IPS-NIHi11 (cell line): ENCODE measurements at places on chromosomes 4 and X.
A peak's percentile ranks its signal among the peaks of the same experiment; 100 is the strongest.

GRCh38 chr4:23337292-23337691, 552.6 kb downstream of the PPARGC1A start:
- peak; percentile 23 for DNase-seq

DNA sequence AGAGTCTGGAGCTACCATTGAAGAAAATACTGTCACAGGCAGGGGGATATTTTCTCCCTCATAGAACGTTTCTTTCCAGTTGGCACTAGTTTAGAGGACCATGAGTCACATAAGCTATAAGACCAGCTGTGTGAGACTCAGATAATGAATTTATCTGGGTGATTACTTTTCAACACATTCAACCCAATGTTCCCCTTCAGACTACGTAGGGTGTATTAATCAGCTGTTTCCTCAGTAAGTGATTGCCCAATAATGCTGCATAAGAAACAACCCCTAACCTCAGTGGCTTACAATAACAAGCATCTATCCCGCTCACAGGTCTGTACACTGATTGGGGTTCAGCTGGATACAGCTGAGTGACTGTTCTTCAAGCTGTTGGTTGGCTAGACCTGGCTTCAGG, 38.1 kb downstream of the CBLL2 start:
- no peak for DNase-seq

DNA sequence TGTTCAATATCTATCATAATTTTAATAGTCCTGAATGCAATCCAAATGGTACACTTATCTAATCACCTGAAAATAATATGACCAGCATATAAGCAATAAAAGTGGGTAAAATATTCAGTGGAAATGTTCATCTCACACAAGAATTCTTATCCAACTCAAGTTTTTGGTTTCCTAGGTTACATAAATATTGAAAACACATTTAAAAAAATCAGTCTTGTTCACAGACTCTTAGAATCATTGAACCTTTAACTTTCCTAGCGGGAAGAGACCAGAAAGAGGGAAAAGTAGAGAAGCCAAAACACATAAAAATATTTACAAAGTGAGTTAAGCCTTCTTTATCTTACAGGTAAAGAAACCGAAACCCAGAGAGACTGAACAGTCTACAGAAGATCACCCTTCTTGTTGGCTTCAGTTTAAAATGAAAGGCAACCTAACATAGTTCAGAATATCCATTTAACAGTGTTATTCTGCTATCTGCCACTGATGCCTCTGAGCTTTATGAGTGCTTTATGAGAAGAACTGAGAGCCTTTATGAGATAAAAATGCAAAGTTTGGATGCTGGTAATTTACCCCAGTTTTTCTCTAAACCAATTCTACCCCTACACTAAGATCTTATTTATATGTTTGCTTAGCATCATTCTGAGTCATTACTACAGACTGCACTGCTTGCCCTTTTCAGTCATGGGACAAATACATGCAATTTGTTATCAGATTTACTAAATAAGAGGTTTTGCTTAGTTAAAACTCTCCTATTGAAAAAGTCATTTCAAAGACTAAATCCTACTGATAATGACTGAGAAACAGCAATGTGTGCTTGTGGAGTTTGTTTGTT, 453.3 kb upstream of the INTU start:
- DNase-seq = no peak

GRCh38 chr4:178255172-178255571, 812.9 kb upstream of the AGA start:
- DNase-seq = no peak

- DNase-seq = peak; percentile 95
Measured at GRCh38 chr4:1748465-1748995, 27.2 kb downstream of the TACC3 start.

GRCh38 chr4:100679926-100680325, 162.1 kb upstream of the EMCN start:
- no peak for DNase-seq

- peak; percentile 10 for DNase-seq
Measured at GRCh38 chr4:87865960-87866598, 33.3 kb downstream of the MEPE start.

DNA sequence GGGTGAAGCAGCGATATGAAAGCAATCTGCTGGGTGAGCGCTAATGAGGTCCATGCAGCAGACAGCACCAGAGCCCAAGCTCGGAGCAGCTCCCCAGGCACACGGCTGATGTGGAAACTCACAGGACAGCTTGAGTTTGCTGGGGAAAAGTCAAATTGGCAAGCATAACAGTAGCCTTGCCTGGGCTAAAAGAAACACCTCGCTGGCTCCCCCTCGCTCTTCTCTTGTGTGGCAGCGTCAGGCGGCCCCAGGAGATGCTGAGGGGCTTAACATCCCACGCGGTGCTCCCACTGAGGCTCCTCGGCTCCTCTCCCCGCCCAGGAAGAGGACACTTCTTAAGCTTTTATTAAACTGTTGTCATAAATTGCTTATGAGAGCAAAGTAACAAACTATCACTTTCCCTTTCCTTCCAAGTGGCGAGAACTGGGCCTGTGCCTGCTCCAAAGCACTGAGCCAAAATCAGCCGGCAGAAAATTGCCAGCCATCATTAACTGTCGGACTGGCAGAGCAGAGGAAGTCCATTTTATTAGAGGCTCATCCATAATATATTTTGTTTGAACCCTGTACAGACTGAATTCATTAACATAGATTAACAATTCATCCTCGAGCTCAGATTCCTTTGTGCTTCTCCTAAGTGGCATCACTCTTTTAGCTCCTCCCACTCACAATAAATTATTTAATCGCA, 111.4 kb downstream of the TSPAN5 start:
- peak; percentile 13 for DNase-seq

DNA sequence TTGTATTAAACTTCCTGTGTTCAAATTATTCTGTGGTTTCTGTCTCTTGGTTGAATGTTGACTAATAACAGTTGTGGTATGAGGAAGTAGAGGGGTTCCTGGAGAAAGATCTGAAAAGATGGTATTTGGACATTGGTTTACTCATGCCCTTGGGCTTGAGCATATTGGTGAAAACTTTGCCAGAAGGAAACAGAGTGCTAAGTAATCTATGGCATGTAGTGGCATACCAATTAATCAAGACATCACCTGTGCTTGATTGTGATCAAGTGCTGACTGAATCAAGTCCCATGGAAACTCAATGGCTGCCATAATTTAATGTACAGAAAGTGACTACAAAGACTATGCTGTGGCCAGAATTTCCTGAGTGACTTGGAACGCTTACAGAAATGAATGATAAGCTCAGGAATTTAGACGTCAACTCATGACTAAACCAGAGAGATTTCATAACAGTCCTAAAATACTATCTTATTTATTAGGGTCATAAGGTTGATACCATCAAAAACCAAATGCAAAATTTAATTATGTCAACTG, 2062.9 kb downstream of the ARAP2 start:
- no peak for DNase-seq

- DNase-seq = no peak
Measured at GRCh38 chrX:113996781-113997180, 587.1 kb upstream of the HTR2C start.

- no peak for DNase-seq
Measured at GRCh38 chr4:99950913-99951254, 809 bp upstream of the H2AZ1 start.

DNA sequence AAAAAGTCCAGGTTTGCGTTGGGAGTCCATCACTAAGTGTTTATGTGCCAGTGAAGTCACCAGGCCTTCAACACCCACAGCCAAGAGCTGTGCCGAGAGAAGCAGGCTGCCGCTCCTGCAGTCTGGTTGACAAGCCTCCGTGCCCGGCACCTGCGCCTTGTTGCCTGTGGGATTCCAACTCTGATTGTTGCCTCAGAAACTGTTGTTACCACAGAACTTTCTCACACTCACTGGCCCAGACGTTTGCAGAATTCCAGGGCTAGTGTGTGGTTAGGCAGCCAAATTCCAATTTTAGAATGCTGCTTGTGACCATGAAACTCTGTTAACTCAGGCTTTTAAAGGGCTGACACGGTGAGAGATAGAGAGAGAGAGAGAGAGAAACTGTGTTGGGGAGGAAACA, 119.5 kb upstream of the LIMCH1 start:
- DNase-seq = no peak

DNA sequence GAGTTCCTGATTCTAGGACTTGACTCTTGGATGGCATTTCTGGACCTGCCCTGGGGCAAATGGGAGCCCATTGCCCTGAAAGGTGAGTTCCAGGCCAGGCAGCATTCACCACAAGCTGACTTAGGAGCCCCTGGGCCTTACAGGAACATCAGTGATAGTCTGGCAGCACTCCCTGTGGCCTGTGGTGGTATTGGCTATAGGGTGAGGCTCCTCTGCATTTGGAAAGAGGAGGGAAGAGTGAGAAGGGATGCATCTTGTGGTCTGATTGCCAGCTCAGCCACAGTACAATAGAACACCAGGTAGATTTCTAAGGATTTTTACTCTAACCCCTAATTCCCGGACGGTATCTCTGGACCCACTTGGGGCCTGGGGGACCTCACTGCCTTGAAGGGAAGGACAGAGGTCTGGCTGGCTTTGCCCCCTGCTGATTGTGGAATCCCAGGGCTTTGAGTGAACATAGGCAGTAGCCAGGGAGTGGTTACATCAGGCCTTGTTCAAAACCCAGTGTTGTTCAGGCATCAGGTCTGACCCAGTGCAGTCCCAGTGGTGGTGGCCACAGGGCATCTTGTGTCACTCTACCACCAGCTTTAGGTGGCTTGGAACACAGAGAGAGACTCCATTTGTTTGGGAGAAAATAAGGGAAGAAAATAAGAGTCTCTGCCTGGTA, 32.9 kb downstream of the MAGED4 start:
- peak; percentile 3 for DNase-seq

GRCh38 chr4:76061982-76062381, 12.5 kb upstream of the ART3 start:
- DNase-seq = no peak

DNA sequence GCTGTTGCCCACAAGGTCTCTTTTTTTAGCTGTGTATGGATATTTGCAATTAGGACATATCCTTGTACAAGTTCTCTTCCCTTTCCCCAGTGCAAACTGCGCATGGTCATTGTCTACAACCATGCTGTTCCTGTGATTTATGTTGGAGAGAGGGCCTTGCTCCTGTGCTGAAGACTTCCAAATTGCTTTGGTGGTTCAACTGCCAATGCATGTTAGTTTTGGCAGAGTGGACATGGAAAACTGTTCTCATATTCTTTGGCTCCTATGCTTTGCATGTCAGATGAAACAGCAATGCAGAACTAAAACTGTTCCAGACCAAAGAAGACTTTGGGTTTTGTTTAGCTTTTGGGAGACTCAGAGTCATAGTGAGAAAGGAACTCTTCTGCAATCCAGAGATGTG, 148.8 kb upstream of the EDNRA start:
- DNase-seq = no peak

GRCh38 chr4:17616283-17616682, 1.8 kb downstream of the MED28 start:
- DNase-seq = no peak

- no peak for DNase-seq
Measured at GRCh38 chrX:37644381-37645305, 40.9 kb upstream of the XK start.

DNA sequence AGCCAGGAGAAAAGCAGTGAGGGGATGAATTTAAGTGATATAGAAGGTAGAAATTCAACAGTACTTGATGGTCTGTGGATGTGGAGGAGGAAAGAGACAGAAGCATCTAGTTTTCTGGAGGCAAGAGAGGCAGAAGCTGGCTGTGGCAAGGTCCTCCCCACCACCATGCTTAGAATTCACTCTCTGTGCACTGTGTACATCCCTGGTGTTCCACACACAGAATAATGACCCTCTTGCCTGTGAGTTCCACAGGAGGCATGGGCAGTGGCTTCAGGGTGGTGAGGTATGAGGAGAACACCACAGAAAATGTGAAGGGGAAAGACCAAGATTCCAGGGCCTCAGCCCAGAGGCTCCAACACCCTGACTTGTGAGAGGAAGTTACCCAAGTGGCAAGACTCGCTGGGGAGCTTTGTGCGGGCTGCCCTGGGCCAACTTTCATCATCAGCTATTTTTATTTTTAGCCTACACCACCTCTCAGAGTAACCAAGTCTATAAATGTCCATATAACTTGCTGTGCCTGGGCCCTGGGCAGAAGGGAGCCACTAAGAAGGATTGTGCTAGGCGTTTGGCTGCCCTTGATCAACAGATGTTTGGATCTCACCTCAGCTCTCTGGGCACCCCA, 7.8 kb upstream of the INTS6L start:
- DNase-seq = no peak

GRCh38 chr4:175309041-175309440, 390.9 kb downstream of the ADAM29 start:
- DNase-seq = no peak

GRCh38 chr4:37989398-37990260, 29.4 kb downstream of the PTTG2 start:
- no peak for DNase-seq

GRCh38 chrX:45622538-45622937, 421.9 kb upstream of the DIPK2B start:
- DNase-seq = no peak

- DNase-seq = no peak
Measured at GRCh38 chrX:130468395-130468923, 66.7 kb downstream of the RBMX2 start.

DNA sequence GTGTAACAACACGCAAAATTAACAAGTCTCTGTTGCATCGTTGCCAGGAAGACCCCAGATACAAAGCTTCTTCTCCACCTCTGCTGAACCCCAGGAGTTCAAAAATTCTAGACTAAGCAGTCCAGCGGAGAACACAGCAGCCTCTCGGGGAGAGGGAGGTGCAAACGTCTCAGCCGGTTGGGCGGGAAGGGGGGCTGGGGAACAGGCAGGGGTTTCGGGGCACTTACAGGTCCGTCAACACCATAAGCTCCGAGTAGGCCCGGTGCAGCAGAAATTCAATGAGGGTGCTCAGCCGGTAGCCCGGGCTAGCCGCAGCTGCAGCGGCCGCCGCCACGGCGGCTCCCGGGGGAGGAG, 394 bp downstream of the MED14 start:
- peak; percentile 41 for DNase-seq

DNA sequence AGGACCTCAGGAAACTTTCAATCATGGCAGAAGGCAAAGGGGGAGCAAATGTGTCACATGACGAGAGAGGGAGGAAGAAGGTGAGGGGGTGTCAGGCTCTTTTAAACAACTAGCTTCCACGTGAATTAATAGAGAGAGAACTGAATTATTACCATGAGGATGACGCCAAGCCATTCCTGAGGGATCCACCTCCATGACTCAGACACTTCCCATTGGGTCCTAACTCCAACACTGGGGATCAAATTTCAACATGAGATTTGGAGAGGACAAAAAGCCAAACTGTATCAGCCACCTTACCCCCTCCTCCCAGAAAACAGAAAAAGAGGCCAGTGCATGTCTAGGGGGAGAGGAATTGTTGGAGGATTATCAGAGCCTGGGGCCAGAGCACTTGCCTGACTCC, 40.4 kb upstream of the LAS1L start:
- no peak for DNase-seq

GRCh38 chr4:128543696-128544095, 256.1 kb upstream of the PGRMC2 start:
- no peak for DNase-seq

DNA sequence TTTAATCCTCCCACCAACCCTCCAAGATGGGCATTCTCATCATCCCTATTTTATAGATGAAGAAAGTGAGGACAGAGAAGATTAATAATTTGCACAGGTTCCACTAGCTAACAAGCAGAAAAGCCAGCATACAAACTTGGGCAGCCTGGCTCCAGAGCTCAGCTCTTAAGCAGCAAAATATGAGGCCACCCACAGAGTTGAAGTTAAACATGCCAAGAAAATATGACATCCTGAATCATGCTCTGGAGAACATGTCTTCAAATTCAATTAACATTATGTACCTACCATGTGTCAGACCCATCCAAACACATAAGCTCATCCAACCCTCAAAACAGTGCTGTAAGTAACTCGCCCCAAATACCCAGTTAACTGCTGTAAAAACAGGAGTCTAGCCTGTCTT, 33.9 kb downstream of the USP46 start:
- DNase-seq = no peak

- DNase-seq = no peak
Measured at GRCh38 chrX:152403515-152403914, 47.6 kb downstream of the GABRA3 start.
